ENCODE measurements at places on chromosomes 3 and 15.
A peak's percentile ranks its signal among the peaks of the same experiment; 100 is the strongest.

GRCh38 chr3:100603469-100603868 lies 5.9 kb upstream of the ADGRG7 start:
- peak; percentile 72 for DNase-seq

DNA sequence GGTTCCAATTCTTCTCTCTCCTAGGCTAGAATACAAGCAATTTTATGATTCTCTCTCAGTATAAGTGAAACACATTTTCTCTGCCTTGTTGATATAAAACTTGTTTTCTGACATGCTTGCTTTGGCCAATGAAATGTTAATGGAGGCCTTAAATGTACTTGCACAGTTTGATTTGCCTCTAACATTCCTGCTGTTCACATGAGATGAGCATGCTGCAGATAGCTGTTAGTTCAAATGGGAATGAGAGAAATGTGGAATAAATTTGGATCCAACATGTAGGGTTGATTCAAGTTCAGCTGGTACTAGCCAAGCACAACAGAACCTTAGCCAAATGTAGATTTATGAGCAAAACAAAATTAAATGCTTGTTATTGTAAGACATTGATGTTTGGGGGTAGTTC lies 32.6 kb upstream of the FHIT start:
- no peak for DNase-seq

DNA sequence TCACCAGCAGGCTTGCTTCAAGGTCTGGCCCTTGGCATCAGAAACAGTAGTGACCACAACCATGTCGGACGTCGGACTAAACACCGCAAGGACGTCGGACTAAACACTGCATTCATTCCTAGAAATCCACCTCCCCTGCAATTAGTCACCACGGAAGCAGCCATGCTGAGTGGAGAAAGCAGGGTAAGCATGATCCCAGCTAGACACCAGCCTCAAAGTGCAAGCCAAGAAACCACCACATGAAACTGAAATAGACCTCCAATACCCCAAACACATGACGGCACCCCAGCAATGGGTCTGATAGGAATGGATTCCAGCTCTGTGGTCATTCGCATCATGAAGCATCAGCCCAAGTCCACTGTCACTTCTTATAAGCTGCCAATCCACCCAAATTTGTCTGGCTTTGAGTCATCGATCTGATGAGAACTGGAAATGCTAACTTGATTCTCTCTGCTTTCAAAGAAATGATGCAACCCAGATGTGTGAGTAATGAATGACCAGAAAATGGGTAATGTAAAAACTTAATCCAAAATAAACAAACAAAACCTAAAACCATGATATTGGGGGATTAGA lies 348.3 kb upstream of the TMCO5A start:
- DNase-seq: no peak

GRCh38 chr15:100708916-100709315 lies 106.5 kb downstream of the ASB7 start:
- no peak for DNase-seq

DNA sequence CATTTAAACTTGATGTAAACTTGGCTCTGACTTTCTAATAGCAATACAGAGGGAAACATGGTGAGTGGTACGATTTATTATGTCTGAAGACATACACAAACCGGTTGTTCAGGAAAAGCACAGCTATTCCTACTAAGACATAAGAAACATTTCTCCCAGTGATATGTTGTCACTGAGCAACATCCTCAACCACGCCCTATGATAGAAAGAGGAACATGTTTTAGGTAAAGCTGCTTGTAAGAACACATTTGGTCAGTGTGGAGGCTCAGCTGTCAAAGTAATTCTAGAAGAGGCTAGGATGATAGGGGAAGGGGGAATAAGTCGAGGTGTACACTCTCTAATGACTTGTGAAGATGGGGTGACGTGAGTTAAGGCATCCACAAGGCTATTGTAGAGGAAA lies 42.7 kb upstream of the B3GNT5 start:
- DNase-seq: peak; percentile 73

DNA sequence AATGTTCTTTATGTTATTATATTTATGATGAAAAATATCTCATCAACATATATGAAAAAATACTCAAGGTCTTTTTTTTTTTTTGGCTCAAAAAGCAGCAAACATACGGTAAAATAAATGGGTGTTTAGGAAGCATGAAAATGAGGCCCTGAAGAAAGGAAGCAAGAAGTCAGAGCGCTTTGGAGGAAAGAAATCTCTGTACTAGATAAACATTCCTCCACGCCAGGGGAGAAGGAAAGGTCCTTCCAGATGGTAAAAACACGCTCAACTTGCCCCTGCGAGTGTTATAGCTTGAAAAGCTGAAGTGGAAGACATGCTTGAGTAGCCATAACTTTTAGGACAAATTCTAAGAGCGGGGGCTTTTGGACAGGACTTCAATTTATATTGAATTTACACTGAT lies 52.9 kb downstream of the FEM1B start:
- DNase-seq: no peak

DNA sequence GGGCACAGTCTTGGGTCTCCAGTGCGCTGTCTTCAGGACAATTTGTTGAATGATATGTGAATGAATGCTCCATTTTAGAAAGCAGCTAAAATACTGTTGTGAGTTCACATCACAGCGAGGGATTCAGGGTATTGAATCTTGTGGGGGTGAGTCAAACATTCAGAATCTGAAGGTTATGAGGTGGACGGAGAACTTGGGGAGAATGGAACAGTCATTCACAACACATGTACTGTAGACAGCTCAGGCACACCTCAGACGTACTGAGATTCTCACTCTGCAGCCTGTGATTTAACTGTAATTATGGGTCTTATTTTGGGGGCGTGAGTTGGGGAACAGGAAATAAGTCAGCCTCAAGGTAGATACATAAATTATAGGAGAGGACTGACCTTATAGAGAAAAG lies 13.9 kb downstream of the CRYBG3 start:
- no peak for DNase-seq

DNA sequence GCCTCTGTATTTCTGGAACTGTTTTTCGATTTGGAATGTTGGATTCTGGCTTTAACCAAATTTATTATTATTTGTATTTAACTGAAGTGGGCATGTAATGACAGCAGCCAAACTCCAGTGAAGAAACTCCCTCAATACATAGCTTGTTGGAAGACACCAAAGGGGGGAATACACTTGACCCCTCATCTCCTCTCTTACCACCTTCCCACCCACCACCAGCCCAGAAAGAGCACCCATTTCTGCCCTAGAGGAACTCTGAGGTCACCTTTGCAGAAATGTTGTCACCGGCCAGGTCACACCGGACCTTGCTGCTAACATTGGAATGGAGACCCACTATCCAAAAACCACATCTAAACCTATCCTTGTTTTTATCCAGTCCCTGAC lies 58.6 kb upstream of the CA12 start:
- no peak for DNase-seq

- no peak for DNase-seq
Measured at GRCh38 chr3:187750006-187750512, 4.8 kb upstream of the BCL6 start.

GRCh38 chr3:194833114-194833910 lies 147.6 kb downstream of the FAM43A start:
- no peak for DNase-seq

GRCh38 chr3:194761384-194761783 lies 75.7 kb downstream of the FAM43A start:
- DNase-seq: no peak

GRCh38 chr3:46414739-46415138 lies 7.7 kb downstream of the CCRL2 start:
- DNase-seq: no peak

GRCh38 chr3:112948346-112948838 lies 26.5 kb downstream of the CD200R1 start:
- no peak for DNase-seq

- no peak for DNase-seq
Measured at GRCh38 chr3:139653582-139653981, 24.2 kb downstream of the NMNAT3 start.

GRCh38 chr3:13301286-13301987 lies 118.7 kb downstream of the NUP210 start:
- DNase-seq: peak; percentile 82

DNA sequence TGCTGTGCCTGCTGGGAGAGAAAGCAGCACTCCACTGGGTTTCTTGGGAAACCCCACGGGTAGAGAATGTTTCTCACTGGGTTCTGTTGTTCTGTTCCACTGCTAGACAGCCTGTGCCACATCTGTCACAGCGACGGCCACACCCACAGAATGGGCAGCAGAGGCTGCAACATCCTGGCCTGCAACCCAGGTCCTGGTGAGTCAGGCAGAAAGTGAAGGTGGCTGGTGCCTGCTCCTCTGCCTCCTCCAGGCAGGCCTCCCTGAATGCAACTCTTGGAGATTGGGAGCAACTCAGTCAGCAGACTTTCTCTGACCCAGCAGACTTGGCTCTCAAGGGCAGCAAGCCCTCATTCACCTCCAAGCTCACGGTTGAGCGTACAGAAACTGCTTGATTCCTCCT lies 13.0 kb downstream of the C3orf18 start:
- no peak for DNase-seq

DNA sequence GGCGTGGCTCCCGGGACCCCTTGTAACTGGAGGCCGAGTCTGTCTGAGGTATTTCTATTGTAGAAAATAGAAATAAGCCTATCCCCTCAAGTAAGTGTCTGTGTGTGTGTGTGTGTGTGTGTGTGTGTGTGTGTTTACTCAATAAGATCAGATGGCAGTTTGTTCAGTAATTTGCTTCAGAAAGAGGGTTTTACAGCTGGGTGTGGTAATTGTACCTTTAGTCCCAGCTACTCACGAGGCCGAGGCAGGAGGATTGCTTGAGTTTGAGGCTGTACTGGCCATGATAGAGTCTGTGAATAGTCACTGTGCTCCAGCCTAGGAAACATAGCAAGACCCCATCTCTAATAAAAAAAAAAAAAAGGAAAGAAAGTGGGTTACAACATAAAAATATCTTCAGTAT lies 8.7 kb downstream of the SPINT1 start:
- no peak for DNase-seq

DNA sequence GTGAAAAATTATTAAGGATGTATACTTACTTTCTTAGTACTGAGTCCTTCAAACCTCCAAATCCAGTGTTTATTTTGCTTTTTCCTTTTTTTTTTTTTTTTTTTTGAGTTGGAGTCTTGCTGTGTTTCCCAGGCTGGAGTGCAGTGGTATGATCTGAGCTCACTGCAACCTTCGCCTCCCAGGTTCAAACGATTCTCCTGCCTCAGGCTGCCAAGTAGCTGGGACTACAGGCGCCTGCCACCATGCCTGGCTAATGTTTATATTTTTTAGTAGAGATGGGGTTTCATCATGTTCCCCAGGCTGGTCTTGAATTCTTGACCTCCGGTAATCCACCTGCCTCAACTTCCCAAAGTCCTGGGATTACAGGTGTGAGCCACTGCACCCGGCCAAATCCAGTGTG lies 67.5 kb downstream of the KAT2B start:
- no peak for DNase-seq

DNA sequence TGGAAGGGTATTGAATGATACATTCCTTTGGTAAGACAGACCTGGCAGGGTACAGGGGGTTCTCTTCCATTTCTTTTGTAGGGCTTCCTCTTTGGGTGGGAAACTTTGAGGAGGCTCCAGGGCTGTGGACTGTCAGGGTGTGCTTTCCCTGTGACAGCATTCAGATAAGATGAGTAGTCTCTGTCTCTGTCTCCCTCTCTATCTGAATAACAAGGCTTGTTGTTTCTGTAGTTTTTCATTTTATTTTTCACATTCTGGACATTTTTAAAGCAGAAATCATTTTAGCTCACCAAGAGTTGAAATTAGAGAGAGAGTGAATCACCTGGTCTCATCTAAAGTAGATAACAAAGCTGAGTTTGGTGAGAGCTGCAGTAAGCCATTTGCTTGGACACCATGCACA lies 100.8 kb upstream of the TPM1 start:
- DNase-seq: no peak

GRCh38 chr15:37038716-37039106 lies 61.6 kb downstream of the MEIS2 start:
- DNase-seq: no peak

DNA sequence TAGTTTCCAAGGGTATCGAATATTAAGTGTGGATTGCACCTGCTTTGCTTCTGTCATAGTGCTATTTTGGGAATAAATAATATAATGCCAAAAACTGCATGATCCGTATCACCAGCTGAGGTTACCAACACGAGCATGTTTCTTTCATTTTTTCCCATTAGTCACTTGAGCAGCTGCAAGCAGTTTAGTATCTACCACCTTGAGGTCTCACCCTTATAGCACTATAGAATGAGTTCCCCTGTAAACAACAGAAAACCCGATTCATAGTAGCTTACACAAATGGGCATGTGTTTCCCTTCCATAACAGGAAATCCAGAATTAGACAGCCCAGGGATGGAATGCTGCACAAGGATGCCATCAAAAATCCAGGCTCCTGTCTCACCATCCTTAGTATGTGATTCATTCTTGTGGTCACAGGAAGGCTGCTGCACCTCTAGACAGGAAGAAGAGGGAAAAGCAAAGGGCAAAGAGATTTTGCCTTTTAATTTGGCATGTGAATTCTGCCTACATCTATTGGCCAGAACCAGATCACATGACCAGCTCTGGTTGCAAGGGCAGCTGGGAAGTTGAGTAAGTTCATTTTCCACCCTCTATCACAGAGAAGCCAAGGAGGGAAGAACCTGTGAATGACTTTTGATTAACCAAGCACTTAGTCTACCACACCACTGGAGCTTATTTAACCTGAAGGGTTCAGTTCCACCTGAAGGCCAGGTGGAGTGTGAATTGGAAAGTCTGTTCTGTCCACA lies 91.3 kb upstream of the SLC25A36 start:
- no peak for DNase-seq

DNA sequence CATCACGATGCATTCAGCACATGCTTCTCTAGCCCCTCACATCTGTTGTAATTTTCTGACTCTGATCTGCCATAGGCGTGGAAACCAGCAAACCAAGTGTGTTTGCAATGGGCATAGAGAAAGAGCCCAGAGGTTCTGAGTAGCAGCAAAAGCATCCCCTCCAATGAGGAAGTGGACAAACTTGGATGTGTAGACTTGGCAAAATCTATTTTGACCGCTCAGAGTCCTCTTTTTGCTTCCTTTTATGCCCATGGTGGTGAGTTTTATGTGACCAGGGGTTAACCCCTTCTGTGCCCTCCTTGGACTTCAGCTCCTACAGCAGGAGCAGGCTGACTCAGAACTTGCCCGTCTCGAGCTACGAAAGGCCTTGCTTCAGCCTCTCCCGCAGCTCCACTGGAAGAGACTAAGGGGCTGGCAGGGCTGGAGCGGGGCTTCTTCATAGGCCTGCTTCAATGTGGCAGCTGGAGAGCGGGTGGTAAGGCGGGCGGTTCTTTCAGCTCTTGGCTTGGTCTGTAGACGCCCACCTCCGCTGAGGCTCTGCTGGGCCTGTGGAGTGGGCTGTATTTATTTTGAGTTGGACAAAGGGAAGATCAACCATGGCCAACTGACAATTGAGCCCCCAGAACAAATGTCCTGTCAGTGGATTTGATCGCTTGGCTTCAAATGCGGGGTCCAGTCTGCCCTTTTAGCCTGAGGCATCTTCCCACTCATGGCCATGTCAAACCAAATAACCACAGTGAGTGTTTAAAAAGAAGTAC lies 6.5 kb upstream of the ETV5 start:
- no peak for DNase-seq

GRCh38 chr3:82802501-82802900 lies 1041.1 kb upstream of the GBE1 start:
- DNase-seq: no peak

- no peak for DNase-seq
Measured at GRCh38 chr3:64440498-64440897, 215.2 kb upstream of the PRICKLE2 start.

- peak; percentile 52 for DNase-seq
Measured at GRCh38 chr3:73144276-73144675, 82.8 kb downstream of the EBLN2 start.
